ENCODE measurements at places on chromosomes 7 and 10.
A peak's percentile ranks its signal among the peaks of the same experiment; 100 is the strongest.

DNA sequence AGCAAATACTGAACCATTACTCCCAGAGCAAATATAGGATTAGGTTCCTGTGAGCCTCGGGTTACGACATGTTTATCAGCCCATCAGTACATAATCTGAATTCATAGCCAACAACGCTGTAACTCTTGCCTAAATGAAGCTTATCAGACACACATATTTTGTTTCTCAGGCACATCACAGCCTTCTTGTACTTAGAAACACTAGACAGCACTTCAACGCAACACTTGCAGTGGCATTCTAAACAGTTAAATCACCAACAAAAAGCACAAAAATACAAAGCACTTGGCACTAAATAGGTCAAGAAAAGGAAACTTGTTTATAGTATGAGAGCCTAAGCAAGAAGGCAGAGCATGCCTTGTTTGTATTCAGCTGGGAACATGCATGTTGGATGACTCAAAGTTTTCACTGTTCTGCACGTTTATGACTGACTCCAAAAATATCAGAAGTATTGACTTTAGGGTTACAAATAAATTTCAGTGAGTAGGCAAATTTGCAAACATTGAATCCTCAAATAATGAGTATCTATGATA lies 75.0 kb downstream of the VPS50 start:
- DNase-seq = peak; percentile 16

DNA sequence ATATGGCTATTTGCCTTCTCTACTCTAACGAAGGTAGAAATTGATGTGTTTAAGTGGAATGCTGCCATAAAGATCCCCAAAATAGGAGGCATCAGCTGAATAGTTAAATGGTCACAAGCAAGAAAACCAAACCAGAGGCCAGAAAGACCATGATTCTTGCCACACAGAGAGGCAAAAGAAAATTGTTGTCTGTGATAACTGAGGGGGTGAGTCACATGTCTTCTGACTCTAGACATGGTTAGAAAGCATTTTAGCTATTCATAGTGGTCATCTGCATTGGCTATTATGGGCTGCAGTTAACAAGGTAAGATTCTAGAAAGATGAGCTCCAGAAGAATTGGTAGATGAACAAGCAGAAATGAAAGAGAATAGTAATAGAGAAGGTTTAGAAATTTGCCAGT lies 361.4 kb upstream of the NPSR1 start:
- no peak for DNase-seq

- DNase-seq = peak; percentile 37
Observed at GRCh38 chr7:124856299-124856888, 73.2 kb downstream of the POT1 start.

DNA sequence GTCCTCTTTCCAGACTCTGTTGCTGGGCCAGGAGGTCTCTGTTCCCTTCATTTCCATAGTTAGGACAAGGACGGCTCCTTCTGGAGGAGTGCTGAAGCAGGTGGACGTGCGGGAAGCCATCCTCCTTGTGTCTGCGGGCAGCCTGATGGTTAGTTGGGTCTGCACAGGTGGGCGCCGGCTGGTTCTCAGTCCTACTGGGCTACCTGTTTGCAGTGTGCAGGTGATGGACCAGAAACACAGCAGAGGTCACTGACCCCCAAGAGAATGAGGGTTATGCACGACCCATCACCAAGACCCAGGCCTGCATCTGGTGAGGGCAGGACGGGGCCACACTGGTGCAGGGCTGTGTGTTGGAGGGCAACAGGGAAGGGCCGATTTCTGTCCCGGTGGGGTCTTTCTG lies 7.8 kb downstream of the RARRES2 start:
- DNase-seq = no peak

DNA sequence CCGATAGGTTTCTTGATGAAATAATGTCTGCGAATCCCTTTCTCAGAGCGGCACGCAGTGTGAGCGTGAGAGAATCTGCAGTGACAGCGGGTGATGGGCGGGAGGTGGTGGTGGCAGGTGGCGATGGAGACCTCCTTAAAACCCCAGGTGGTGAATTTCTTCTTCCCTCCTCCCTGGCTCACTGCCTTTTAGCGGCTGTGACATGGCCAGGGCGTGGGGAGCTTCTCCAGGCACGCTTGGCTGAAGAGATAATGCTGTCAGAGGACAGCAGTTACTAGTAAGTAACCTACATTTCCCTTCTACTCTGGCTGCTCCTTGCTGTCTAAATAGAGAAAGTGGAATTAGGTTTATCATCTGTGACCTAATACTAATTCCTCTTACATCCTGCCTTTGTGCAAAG lies 141.4 kb upstream of the INSYN2A start:
- no peak for DNase-seq

DNA sequence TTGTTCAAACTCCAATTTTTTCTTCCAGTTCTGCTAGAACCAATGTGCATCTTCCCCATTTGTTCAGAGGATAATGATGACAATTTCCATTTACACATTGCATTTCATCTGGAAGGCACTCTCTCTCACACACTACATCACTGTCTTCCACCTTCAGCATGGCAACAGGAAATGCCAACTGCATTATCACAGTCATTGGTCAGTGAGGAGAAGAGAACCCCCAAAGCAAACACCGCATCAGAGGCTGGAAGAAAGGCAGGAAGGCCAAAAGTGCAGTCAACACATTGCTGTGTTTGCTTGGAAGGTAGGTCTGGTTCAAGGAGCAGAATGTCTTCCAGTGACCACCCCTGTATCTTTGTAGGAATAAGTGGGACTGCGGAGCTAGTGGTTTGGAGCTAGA lies 192.2 kb upstream of the RHOBTB1 start:
- peak; percentile 73 for DNase-seq

DNA sequence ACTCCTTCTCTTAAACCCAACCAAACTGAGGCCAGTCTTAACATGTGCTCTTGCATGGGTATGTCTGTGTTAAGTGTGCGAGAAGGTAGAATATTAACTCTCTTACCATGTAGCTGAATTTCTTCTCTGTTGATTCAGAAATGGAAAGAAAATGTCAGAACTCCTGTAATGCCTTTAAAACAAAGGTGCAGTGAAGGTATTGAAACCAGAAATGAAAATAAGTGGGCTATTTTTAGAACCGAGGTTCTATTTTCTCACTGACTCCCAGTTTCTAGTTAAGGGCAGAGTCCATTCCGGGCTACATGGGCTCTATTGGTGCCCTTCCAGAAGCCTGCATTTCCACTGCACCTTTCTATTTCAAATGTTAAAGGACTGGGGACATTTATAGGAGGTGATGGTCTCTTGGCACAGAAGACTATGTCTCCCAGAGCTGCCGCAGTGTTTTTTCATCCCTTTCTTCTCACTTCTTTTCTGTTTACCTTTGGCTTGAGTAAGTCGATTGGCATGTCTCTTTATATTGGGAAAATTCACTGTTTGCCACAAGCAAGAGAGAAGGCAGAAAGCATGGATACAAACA lies 174.9 kb downstream of the LRMDA start:
- peak; percentile 77 for DNase-seq

- DNase-seq = peak; percentile 88
Observed at GRCh38 chr7:30412782-30413504, 65.6 kb downstream of the NOD1 start.

DNA sequence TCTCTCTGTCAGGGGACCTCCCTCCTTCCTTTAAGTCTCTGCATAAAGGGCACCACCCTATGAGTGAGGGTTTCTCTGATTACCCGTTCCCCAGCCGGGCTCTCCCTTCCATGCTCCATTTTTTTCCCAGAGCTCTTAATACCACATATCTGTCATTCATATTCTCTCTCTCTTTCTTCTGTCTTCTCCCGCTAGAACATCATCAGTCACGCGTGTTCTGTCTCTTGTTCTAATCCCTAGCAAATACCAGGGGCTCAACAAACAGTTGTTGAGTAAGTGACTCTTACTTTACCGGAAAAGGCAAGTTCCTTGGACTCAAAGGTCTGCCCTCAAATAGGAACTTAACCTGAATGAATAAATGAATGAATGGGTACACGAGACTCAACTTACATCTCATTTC lies 68.5 kb downstream of the RSU1 start:
- no peak for DNase-seq
